Activated CD4-positive, alpha-beta T cell treated with anti-CD3 and anti-CD28 coated beads for 24 hours (primary cell): ENCODE measurements at places on chromosomes 2 and 18.

- peak; percentile 39 for DNase-seq
These were observed 626 bp upstream of the SLC1A4 start for GRCh38 chr2:64988420-64989125.

DNA sequence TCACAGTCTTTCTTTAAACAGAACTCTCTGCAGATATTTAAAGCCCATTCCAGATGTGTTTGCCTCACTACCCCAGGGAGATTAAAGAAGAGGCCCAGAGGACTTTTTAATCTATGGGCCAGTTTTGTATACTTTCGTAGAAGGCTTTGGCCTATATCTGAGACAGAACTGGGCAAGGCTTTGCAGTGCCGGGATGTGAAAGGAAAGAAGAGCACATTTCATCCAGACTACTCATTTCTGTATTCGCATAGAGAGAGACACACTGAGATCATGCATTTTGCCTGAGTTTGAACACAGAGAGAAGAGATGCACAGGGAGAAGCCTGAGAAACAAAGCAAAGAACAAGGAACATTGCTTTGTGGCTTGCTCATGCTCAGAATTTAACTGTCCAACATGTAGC is 54.9 kb upstream of the SLC5A7 start:
- DNase-seq: no peak

GRCh38 chr2:222651718-222652418 is 4.0 kb downstream of the FARSB start:
- DNase-seq: no peak

- no peak for DNase-seq
These were observed 46.1 kb downstream of the SPRED2 start for GRCh38 chr2:65386344-65386743.
